Caco-2 (cell line): ENCODE measurements at places on chromosomes 7 and 10. TPM values are rescaled to one million over a fixed set of nuclear protein-coding genes. Genes with fewer than 3 reads are reported as not detected.

DNA sequence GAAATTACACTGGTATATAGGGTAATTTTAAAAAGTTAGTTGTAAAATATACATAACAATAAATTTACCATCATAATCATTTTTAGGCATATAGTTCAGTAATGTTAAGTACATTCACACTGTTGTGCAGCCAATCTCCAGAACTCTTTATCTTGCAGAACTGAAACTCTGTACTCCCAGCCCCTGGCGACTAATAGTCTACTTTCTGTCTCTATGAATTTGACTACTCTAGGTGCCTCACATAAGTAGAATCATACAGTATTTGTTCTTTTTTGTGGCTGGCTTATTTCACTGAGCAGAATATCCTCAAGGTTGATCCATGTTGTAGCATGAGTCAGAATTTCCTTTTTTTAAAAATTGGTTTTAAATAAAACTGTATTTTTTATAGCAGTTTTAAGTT, 41.4 kb downstream of the NRF1 start:
- DNase-seq = no peak

GRCh38 chr7:101882005-101882421, 64.6 kb downstream of the CUX1 start:
- DNase-seq = no peak

- DNase-seq = no peak
These were observed 70.0 kb upstream of the PCBD1 start for GRCh38 chr10:70958396-70958795.

GRCh38 chr10:124239134-124239533, 145.7 kb upstream of the CHST15 start:
- no peak for DNase-seq

DNA sequence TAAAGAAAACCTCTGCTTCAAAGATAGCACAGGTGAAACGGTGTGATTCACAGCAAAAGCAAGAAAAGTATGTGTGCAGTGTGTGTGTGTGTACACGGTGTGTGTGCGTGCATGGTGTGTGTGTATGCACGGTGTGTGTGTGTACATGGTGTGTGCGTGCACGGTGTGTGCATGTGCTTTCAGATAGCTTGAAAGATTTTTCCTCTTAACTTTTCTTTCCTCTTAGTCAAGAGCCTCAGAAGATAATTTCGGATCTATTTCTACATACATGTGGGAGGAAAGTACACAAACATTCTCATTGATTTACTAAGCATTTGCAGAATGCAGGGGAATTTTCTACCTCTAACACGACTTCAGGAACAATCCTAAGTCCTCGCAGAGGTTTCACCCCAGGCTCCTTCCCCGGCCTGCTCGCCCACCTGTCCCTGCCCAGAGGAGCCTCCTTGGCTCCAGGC, 2.9 kb downstream of the FGFR2 start:
- DNase-seq = no peak

- peak; percentile 53 for DNase-seq
These were observed 8.0 kb downstream of the DLX5 start for GRCh38 chr7:97016381-97017191.

CLDN4 gene
- 249 TPM in 2 replicates for total RNA-seq

ANKRD61 gene
- total RNA-seq = 0.32 TPM in 1 of 2 replicates, not detected in the other

FAM25G gene
- total RNA-seq = not detected in 2 replicates
